ENCODE measurements at places on chromosomes 13 and 19.

DNA sequence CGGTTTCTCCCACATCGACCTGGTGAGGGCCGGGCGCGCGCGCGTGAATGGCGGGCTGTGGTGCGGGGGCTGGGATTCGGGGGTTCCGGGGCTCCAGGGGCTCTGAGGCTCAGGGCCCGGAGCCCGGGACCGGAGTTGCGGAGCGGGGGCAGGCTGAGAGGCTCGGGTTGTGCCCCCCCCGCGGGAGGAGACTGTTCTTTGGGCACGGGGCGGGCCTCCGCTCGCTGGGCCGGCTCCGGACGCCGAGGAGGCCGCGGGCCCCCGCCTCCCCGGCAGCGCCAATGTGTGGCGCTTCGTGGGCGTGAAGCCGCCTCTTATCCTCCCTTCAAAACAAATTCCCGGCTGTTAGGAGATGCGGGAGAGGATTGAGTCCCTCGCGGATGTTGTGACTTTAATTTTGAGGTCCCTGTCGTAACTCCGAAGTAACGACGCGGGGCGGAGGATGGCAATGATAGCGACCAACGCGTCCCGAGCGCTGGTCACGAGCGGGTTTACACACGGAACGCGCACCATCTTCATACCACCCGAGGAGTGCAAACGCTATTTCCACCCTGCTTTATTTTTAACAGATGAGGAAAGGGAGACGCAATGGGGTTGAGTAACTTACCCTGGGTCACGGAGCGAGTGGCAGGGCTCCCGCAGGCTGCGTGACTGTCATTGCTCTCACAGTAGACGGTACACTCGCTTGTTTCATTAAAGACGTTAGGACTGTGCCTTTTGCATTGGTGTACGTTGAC lies 536 bp downstream of the UBA2 start:
- no peak for DNase-seq

- no peak for DNase-seq
Measured at GRCh38 chr13:87872813-87873212, 201.6 kb downstream of the SLITRK5 start.

- no peak for DNase-seq
Measured at GRCh38 chr19:2732157-2732725, 7.6 kb downstream of the SLC39A3 start.

DNA sequence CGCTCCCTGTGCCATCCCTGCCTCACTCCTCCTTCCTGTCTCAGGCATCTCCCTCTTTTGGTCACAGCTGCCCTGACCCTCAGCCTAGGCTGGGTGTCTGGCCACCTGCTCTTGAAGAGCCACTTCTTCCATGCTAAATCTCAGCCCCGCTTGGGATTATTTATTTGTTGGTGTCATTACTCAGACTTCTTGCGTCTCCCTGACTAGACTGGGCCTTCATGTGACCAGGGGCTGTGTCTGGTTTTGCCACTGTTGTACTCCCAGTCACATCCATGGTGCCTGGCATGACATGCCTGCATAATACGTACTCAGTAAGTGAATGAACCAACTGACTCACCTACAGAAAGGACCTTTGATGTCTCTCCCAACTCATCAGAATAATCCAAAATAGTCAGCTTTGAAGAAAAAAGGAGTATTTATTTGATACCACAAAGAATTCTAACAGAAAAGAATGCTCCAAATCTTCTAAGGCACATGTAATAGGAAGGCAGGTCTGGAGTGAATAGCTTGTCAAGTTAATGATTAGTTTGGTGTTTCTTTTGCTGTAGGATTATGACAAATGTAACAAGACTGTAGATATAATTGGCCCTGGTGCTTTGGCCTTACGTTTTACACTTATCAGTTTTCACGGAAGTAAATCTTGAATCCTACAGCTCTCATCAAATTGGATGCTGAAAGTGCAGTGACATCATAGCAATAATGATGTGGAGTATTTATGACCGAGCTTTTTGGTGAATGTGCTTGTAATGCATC lies 84.0 kb downstream of the ALOX5AP start:
- no peak for DNase-seq

DNA sequence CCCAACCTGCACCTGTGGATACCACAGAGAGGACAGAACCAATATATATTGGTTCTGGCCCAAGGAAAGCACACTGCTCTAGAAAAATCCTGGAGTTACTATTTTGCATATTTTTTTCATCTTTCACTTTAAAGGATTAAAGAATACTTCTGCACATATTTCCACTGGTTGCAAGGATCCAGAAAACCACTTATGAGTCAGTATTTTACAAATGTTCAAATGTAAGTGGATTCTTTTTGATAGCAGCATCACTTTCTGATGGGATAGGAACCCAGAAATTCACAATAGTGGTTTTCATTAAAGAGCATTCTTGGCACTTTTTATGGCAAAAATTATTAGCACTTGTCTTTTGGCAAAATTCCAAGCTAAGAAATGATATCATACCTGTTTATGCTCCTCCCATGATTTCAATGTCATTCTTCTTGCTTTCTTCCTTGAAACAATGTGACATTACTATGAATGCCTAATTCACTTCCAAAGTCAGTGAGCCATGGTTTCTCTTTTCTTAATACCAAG lies 38.2 kb downstream of the MZT1 start:
- DNase-seq: no peak

DNA sequence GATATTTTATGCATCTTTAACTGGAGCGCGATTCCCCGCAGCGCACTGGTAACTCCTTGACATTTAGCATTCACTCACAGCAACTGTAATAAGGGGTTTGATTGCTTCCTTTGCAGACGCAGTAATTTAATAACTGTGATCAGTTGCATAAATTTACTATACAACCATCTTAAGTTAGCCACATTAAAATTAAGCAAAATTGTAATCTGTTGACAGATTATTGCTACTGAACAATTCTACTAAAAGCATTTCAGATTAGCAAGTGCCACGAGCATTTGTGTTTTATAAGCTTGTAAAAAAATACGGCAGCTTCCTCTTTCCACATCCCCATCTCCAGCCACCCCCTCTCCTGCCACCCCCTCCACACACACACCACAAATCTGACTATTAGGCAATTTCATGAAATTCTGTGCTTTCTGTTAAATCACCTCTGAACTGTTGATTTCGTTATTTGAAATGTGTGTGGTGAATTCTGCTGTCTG lies 44.4 kb downstream of the TSHZ3 start:
- DNase-seq: no peak

- no peak for DNase-seq
Measured at GRCh38 chr19:4690361-4690760, 20.2 kb upstream of the MYDGF start.
